CD4-positive, alpha-beta T cell treated with Interleukin-6 for 4 hours (primary cell): ENCODE measurements at places on chromosomes 16 and 17.

DNA sequence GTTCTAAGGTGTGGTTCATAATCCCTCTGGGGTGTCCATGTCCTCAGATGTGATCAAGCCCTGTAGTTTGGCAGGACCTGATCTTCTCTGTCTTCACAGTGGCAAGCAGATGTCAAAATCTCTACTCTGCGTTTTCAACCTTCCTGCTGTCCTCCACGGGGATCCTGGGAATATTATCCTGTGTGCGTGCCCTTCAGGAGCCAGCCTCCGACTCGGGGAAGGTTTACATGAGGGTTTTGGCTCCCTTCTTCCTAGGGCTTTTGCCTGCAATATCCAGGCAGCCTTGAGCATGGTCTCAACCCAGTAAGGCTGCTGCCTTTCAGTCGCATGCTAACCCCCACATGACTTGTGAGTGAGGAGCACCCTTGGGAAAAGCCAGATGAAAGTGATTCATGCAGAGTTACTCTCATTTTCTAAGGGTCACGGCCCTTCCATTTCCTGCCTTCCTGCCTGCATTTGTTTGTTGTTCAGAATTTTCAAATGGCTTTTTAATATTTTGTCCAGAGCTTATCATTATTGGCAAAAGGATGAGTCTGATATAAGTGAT is 202.2 kb upstream of the CHMP6 start:
- DNase-seq, result peak; percentile 42

DNA sequence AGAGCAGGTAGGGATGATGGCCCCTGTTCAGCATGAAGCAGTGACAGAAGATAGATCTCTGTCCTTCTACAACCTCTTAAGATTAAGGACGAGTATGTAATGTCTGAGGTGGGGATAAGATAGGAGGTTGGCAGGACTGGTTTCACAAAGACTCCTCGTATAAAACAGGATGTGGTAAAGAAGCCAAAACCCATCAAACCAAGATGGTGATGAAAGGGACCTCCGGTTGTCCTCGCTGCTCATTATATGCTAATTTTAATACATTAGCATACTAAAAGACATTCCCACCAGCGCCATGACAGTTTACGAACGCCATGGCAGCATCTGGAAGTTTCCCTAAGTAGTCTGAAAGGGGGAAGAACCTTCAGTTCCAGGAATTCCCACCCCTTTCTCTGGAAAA is 27.3 kb downstream of the MIS12 start:
- DNase-seq, result peak; percentile 16

GRCh38 chr17:77841742-77842527 is 116.6 kb upstream of the TNRC6C start:
- peak; percentile 27 for DNase-seq

GRCh38 chr17:70298929-70299531 is 129.7 kb downstream of the KCNJ2 start:
- DNase-seq, result no peak

- peak; percentile 80 for DNase-seq
Measured at GRCh38 chr17:57783338-57783742, 38.2 kb upstream of the CCDC182 start.

GRCh38 chr17:81693509-81694210 is 9.5 kb upstream of the MRPL12 start:
- DNase-seq, result no peak

DNA sequence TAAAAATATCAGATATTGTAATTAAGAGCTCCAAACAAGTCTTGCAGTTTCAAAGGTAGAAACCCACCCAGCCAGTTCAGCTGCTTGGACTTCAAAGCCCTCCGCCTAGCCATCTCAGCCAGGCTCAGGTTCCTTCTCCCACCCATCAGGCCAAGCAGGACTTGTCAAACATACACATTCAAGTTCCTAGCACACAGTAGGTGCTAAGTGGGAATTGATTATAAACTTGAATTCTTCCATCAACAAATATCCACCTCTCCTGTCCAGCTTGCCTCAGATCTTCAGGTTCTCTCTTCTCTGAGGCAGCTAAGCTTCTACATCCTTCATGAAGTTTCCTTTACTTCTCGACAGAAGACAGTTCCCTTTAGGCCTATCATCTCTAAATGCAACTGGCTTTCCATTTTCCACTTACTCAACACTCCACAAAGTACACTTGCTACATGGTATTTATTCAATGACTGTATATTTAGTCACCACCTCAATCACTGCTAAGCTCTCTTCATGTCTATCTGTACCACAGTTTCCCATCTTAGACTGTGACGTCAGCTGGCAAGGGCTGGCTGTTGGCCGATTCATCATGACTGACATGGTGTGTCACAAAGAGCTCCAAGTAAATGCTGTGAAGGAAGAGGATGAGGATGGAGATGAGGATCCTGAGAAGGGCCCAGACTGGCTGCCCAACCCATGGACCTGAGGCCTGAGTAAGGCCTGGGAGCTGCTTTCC is 13.3 kb upstream of the COG7 start:
- DNase-seq, result no peak

- no peak for DNase-seq
Measured at GRCh38 chr17:82876602-82877379, 37.0 kb upstream of the ZNF750 start.

DNA sequence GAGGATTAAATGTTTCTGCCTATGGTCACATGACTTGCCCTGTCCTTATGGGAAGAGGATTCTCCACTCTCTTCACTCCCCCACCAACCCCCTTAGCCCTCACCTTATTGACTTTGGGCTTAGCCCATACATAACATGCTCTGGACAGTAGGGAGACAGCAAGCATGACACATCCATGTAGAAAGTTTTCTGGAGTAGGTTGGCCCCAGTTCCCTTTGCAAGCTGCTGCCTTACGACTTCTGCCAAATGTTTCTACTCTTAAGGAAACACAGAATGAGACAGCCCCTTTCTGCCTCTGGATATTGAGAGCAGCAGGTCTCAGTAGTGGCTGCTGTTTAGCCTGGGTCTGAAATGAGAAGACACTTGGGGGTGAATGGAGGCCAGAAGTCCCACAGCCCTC is 282.2 kb downstream of the MAP2K6 start:
- no peak for DNase-seq

GRCh38 chr16:87288753-87289362 is 28.3 kb downstream of the C16orf95 start:
- no peak for DNase-seq

- no peak for DNase-seq
Measured at GRCh38 chr17:20045476-20045875, 36.3 kb downstream of the SPECC1 start.

GRCh38 chr16:27127308-27127707 is 60.6 kb downstream of the C16orf82 start:
- DNase-seq, result no peak

DNA sequence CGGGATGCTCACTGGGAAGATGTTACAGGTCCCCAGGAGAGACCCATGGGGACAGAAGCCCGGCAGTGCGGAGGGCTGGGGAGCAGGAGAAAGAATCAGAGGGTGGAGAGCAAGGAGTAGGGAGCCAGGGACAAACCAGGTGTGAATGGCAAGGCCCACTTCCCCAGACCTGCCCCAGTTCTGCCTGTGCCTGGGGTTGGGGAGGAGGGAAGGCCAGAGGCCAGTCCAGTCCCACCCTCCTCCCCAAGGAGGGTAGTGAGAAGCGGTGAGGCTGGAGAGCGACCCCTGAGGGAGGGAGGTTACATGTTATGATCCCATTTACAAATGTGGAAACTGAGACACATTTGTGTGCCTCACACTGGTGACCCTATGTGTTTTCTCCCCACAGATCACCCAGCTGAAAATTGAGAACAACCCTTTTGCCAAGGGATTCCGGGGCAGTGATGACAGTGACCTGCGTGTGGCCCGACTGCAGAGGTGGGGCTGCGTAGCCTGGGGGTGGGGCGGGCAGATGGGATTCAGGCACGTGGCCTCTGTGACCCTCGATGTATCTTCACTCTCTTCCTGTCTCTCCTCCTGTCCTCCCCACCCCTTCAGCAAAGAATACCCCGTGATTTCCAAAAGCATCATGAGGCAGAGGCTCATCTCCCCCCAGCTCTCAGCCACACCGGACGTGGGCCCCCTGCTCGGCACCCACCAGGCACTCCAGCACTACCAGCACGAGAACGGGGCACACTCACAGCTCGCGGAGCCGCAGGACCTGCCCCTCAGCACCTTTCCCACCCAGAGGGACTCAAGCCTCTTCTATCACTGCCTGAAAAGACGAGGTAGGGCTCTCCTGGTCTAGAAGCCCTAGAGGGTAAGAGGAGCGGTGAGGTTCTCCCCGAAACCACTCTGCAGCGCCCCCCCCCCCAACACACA is 27.5 kb downstream of the TBX4 start:
- DNase-seq, result no peak

- DNase-seq, result no peak
Measured at GRCh38 chr17:43909537-43910231, 2.3 kb upstream of the MPP2 start.

DNA sequence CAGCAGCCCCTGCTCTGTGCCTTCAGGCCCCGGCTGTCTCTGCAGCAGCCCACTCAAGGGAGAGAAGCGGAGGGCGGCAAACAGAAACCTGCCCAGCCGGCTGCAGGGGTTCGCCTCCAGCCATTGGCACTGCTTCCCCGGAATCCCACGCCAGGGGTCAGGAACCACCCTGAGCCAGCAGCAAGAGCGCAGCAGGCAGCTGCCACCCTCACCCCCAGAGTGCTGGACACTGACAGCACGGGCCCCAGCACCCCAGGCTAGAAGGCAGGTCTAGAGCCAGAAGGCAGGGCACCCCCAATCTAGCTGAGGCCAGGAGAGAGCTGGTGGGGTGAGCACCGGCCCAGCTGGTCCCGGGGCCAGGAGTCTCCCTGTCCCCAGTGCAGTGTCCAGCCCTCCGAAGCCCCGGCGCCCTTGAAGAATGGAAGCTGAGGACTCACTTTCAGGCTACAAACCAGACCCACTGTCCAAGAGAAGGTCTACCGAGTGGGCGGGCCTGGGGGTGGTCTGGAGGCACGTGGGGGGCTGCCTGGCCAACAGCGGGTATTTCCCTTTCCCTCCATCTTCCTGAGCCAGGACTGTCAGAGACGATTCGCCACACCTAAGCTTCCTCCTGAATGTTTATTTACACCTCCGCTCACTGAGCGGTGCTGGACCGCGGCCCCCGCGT is 8.4 kb downstream of the UBALD2 start:
- DNase-seq, result no peak

DNA sequence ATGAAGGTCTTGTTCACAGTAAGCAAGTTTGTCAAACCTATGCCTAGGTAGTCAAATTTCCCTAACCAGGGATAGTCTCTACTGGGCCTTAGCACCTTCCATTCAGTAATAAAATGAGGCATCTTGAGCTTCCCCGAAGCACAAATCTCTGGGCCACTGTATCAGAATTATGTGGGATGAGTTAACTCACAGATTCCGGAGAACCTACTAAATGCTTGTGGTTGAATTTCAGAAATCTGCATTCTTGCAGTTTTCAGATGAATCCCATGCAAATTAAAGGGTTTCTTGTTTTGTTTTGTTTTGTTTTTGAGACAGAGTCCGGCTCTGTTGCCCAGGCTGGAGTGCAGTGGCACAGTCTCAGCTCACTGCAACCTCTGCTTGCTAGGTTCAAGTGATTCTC is 478.8 kb upstream of the HSBP1 start:
- no peak for DNase-seq

DNA sequence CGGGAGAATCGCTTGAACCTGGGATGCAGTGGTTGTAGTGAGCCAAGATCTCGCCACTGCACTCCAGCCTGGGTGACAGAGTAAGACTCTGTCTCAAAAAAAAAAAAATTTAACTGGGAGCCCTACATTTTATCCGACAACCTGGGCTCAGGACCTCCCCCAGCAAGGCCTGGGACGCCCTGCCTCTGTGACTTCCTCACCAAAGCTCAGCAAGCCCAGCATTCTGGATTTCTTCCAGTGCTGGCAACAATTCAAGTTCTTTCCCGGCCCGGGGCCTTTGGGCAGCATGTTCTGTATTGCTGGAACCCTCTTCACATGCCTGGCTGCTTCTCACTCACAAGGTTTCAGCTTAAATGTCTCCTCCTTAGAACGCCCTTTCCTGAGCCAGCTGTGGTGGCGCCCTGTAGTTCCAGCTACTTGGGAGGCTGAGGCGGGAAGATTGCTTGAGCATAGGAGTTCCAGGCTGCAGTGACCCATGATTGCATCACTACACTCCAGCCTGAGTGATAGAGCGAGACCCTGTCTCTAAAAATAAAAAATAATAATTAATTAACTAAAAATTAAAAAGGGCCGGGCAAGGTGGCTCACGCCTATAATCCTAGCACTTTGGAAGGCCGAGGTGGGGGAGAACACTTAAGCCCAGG is 15.9 kb upstream of the MEIOB start:
- DNase-seq, result no peak

- no peak for DNase-seq
Measured at GRCh38 chr17:74099442-74100340, 103.8 kb upstream of the RPL38 start.

- DNase-seq, result no peak
Measured at GRCh38 chr17:57588086-57588485, 157.0 kb downstream of the CCDC182 start.

GRCh38 chr17:17414341-17414805 is 62.4 kb upstream of the MED9 start:
- no peak for DNase-seq

GRCh38 chr16:79845033-79845733 is 244.6 kb upstream of the MAF start:
- no peak for DNase-seq
